ENCODE measurements at places on chromosomes 5 and 9. TPM values are rescaled to one million over a fixed set of nuclear protein-coding genes. Genes with fewer than 3 reads are reported as not detected.

Gene CDX1
- total RNA-seq: not detected

Gene NR2F1-AS1
- 24.4 TPM for total RNA-seq

Gene PDE8B
- total RNA-seq: 0.05 TPM

Gene BRINP1
- total RNA-seq: not detected

Gene STC2
- total RNA-seq: 0.03 TPM

Gene IL7R
- total RNA-seq: 114 TPM

Gene PCDHB5
- total RNA-seq: 52.8 TPM

Gene MEIKIN
- total RNA-seq: not detected

Gene EGFLAM
- not detected for total RNA-seq

Gene ELL2
- total RNA-seq: 82.5 TPM

Gene TAF11L5
- total RNA-seq: not detected

Gene PTTG1
- 382 TPM for total RNA-seq

Gene PRDM9
- not detected for total RNA-seq

Gene FBP1
- total RNA-seq: not detected

Gene SURF6
- total RNA-seq: 11.4 TPM

Gene C9
- not detected for total RNA-seq

Gene HAVCR1
- total RNA-seq: not detected

Gene ZDHHC11B
- total RNA-seq: 2.3 TPM

Gene SEMA6A
- total RNA-seq: 1.5 TPM

Gene TOR4A
- 94.5 TPM for total RNA-seq

Gene ANKRD31
- not detected for total RNA-seq

Gene SUSD3
- total RNA-seq: not detected

Gene POU5F2
- 0.53 TPM for total RNA-seq

Gene OR13J1
- not detected for total RNA-seq

Gene ADGRV1
- not detected for total RNA-seq

Gene LHX3
- total RNA-seq: not detected

Gene SURF4
- 391 TPM for total RNA-seq

Gene SLC4A9
- not detected for total RNA-seq

Gene FAM81B
- total RNA-seq: not detected

Gene IL3
- total RNA-seq: not detected

Gene SPINK1
- 0.72 TPM for total RNA-seq

Gene KCNV2
- total RNA-seq: not detected

Data from A172 (cell line).